Stimulated activated CD4-positive, alpha-beta T cell treated with anti-CD3 and anti-CD28 coated beads, Interleukin-1b, Interleukin-23, amount 100 ng/mL, for 48 hours (primary cell): ENCODE measurements at places on chromosomes 1 and 21.
A peak's percentile ranks its signal among the peaks of the same experiment; 100 is the strongest.

GRCh38 chr1:192914696-192915095, 105.9 kb downstream of the RGS2 start:
- no peak for DNase-seq

GRCh38 chr1:183306317-183307042, 111.7 kb downstream of the NMNAT2 start:
- no peak for DNase-seq

DNA sequence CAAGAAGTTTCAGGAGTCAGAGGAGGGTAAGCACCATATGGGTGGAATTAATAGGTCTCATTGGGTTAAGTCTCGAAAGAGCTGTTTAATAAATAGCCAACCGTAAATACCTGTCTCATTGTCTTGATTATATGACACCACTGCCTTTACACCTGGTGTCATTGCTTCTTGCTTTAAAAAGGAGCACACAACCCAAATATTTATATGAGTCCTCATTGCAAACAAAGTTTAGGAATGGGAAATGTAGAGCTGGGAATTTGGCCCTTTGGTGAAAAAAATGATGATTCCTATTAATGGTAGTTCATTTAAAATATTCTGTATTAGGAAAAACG, 2.1 kb downstream of the BACH1 start:
- no peak for DNase-seq

DNA sequence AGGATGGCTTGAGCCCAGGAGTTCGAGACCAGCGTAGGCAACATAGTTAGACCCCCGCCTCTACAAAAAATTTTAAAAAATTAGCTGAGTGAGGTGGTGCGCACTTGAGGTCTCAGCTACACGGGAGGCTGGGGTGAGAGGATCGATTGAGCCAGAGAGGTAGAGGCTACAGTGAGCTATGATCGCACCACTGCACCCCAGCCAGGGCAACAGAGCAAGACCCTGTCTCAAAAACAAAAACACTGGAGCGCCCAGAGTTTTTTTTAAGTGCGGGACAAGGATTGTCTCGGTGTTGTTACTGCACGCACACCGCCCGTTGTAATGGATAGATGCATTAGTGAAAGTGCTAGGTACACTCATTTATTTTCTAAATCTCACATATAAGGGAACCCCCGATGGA, 37.1 kb downstream of the PIK3CD start:
- DNase-seq = no peak

- DNase-seq = no peak
Observed at GRCh38 chr1:20555025-20555757, 2.8 kb downstream of the FAM43B start.

- no peak for DNase-seq
Observed at GRCh38 chr1:55364216-55364615, 149.1 kb upstream of the USP24 start.

DNA sequence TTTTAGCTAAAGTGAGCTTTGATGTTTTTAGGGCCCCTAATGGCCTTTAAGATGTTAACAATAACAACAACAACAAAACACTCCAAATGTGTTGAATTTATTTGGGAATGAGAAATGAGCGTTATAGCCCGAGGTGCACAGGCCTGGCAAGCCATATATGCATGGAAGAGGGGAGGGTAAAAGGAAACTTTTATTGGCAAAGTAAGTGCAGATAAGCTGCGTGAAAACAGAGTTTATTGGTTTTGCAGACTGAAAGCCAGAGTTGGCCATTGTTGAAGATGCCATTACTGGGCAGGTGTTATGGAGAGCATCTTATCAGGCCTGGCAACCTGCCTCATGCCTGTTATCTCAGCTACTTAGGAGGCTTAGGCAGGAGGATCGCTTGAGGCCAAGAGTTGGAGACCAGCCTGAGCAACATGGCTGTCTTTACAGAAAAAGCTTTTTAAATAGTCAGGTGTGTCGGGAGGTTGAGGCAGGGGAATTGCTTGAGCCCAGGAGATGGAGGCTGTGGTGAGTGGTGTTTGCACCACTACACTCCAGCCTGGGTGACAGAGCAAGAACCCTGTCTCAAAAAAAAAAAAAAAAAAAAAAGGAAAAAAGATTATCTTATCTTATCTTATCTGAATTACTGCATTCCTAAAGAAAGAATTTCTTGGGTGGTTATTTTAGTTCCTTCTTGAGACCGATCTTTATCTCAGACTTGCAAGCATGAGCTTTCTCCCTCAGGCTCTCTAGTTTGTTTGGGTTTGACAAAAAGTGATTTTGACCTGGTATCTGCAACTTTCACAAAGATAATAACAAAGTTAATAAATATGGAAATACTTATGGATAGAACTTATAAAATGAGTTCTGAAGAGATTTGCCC, 1.7 kb downstream of the PATJ start:
- no peak for DNase-seq

DNA sequence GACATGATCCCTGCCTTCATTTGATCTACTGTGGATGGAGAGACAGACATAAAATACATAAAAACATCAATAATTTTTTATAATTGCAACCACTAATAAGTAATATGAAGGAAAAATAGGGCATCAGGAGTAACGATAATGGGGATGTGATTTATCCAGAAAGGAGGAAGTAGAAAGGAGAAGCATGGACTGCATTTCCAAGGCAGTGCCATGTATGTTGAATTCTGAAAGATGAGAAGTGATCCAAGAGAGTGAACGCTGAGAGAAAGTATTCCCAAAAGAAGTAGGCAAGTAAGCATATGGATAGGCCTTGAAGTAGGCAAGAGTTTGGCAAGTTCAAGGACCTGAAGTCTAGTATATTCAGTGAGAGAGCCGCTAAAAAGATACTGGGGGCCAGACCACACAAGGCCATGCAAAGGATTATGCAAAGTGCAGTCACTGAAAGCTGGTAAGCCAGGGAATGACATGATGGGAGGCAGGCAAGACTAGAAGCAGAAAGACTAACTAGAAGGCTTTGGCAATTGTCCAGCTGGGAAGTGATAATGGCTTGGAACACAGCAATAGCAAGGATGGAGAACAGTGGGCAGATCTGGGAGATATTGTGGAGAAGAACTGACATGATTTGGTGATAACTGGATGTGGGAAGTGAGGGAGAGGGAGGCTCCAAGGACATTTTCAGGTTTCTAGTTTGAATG, 85.9 kb downstream of the TM2D1 start:
- DNase-seq = no peak

- no peak for DNase-seq
Observed at GRCh38 chr1:84156210-84156621, 12.1 kb downstream of the PRKACB start.

GRCh38 chr1:2271211-2271721, 43.1 kb downstream of the SKI start:
- no peak for DNase-seq

DNA sequence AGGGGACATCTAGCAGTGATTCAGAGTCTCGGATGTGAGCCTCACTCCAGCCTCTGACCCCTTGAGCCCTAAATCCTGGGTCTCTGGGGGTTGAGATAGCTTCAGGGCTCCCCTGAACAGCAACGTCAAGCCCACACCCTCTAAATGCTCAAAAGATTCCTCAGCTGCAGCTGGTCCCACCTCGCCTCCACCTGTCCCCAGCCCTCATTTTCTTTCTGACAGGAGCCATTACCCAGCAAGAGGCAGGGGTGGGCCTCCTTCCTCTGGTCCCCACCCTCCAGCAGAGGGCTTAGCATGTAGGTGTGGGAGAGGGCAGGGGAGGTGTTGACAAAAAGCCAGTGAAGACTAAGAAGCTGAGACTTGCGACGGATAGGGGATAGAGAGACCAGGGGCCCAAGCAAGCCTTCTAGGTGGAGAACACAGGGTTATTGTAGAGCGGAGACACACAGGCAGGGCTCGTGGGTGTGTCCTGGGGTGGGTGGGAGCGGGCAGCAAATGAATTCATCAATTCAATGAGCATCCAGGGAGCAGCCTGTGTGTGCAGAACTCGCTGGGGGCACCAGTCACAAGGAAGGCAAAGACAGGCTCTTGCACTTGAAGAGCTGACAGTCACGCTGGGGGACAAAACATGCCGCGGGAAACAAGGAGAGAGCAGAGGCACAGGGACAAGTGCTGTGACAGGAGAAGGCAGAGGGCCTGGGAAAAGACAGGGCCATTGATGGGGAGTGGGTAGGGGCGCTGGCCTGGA, 48.9 kb upstream of the GOLT1A start:
- no peak for DNase-seq

DNA sequence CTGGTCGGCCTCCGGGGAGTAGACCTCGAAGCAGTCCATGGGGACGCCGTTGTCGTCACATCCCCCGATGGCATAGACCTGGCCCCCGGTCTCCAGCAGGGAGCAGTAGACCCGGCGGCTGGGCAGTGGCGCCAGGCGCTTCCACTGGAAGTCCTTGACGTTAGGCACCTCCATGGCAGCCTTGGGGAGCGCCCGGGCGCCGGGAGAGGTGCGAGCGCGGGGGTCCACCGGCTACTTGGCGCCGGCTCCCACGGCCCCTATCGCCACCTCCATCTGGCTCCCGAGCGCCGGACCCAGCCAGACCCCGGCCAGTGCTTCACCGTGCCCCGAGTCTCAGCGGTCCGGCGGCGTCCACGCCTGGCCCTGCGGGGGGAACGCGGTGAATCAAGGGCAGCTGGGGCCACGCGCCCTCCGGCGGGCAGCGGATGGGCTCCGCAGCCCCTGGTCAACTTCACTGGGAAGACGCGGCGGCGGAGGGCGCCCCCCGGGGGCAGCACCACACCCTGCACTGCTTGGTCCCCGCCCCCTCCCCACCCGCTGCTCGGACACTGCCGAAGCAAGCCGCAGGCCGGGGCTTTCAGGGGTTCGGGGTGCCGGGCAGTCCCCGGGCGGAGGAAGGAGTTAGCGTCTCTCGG, 13.2 kb downstream of the KLHDC8A start:
- peak; percentile 23 for DNase-seq

DNA sequence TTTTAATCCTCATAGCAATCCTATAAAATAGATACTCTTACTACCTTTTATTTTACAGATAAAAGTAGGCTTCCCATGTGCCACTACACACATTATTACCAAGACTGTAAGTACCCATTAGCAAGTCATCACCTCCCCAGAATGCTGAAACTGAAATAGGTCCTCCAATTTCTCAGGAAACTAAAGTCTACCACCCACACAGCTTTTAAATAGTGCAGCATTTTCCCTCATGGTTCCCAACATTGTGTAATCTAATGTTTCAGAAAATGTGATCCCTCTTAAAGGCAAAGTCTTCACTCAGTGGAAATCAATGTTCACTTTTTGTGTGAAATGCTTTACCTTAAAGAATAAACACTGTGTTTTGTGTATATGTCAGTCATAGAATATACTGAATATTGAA, 356.5 kb downstream of the GPATCH2 start:
- DNase-seq = no peak

DNA sequence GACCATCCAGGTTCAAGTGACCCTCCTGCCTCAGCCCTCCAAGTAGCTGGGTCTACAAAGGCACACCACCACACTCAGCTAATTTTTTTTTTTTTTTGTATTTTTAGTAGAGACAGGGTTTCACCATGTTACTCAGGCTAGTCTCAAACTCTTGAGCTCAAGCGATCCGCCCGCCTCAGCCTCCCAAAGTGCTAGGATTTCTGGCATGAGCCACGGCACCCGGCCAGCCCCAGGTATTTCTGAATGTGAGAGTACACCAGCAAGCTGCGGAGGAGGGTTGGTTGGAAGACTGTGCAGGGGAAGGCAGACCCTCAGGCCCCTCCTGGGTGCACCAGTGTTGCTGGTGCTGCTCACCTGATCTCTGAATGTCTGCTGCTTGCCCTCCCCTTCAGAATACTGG, 33.1 kb upstream of the SIM2 start:
- no peak for DNase-seq

GRCh38 chr1:228379666-228380065, 27.0 kb downstream of the TRIM11 start:
- peak; percentile 0 for DNase-seq

DNA sequence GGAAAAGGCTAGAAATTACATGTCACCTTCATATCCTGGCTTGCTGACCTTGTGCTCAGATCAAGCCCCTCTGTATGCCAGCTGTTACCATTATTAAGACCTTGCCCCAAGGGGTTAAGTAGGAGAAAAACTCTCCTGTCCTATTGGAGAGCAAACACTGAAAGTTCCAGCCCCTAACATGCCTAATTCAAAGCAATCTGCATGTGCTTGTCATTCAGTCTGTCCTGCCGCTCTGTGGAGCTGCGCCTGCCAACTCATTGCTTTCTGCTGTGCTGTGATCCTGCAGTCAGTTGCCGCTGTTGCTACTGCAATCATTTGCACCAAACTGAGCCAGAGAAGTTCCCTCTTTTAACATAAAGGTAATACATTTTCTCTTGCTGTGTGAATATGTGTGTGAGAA, 113.4 kb downstream of the DISP1 start:
- DNase-seq = no peak

DNA sequence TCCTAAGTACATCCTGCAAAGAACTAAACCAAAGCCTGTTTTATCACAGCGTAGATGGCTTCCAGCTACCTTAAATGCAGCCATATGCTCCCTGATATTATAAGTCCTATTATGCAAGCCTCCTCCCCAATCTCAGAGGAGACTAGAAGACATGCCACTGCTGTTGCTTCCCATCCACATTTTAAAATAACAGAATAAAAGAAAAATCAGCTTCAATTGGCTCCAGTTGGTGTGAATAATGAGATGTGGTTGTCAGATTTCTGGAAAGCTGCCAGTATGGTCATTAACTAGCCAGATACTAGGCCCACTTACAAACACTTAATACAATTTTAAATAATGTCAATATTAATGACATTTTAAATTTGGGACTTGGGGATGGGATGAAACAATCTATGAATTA, 25.7 kb downstream of the WARS2 start:
- no peak for DNase-seq

DNA sequence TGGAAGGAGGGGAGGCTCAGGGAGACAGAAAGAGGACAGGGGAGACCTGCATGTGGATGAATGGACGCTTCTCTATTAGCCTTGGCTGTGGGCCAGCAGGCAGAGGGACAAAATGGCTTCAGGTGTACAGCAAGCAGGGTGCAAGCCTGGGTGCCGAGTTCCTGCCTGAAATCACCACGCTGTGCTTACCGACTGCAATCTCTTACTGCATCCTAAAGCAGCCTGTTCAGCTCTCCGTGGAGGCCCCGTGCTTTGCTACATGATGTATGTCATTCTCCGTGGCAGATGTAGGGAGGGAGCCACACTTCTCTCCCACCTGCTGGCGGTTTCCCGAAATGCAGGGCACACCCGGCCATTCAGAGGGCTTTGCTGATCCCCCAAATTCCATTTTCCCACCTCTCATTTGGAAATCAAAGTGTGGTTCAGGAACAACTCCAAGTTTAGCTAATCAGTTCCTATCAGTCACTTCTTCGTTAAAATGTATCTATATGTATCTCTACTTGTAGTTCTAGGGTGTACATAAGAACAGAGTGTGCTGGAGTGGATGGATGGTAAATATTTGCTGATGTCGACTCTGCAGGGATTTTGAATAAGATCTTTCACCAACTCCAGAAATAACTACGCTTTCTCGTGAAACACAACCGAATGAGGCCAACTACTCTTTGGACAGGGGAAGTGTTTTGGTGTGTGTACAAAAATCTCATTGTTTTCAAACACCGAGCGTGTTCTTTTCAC, 122.3 kb upstream of the BACE2 start:
- DNase-seq = no peak

GRCh38 chr1:239682960-239683359, 296.6 kb downstream of the CHRM3 start:
- DNase-seq = no peak

- DNase-seq = peak; percentile 38
Observed at GRCh38 chr1:66729119-66729518, 23.1 kb upstream of the DYNLT5 start.
